ENCODE measurements at places on chromosomes 6 and 20.

- DNase-seq = no peak
Measured at GRCh38 chr6:27441001-27441400, 31.9 kb downstream of the ZNF184 start.

GRCh38 chr20:17460119-17460518 lies 71.1 kb downstream of the BFSP1 start:
- DNase-seq = no peak

- DNase-seq = no peak
Measured at GRCh38 chr20:21147593-21147992, 21.7 kb downstream of the KIZ start.

GRCh38 chr6:111918825-111919224 lies 45.6 kb upstream of the FYN start:
- DNase-seq = no peak

DNA sequence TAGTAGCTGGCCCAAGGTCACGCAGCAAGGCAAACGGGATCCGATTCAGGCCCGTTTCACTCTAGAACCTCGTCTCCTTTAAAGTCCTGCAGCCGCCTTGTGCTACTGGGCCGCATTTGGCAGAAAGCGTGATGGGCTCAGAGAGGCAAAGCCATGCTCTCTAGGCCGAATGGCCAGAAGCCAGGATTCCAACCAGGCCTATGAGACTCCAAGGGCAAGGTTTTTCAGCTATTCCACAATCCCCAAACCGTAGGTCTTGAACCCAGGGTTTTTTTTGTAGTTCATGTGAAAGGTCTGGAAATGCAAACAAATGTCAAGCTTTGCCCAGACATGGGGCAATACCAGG lies 174.1 kb downstream of the PREX1 start:
- no peak for DNase-seq

- no peak for DNase-seq
Measured at GRCh38 chr6:119917186-119917585, 567.6 kb upstream of the MAN1A1 start.

DNA sequence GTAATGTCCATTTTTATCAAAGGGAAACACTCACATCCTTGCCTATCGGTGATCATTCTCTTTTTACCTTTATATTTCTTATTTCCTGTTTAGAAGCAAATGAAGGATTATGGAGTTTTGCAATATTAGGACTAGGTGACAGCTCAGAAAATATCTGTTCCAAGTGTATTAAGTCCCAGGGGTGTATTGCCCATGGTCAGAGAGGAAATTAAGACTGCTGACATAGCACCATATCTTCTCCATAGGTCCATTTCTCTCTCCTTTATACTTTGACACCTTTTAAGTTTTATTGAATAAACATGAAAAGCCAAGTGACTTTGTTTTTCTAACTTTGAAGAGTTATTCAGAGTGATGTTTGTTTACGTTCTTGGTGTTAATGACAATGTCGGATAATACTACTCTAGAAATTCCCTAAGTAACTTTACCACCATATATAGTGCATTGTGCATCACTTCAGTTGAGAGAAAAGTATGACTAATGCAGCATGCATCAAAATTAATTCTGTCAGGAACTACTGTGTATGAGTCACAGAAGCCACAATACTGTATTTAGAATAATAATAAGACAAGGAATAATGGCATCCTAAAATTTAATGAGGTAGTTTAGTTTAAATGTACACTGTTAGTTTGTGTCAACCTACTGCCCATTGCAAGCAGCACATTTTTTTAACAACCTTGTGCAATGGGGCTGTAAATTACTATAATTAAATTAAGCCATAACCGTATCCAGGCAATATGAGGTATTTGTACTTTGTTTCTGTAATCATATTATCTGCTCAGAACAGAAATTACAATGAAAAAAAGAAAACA lies 474.4 kb upstream of the RNF217 start:
- DNase-seq = no peak

DNA sequence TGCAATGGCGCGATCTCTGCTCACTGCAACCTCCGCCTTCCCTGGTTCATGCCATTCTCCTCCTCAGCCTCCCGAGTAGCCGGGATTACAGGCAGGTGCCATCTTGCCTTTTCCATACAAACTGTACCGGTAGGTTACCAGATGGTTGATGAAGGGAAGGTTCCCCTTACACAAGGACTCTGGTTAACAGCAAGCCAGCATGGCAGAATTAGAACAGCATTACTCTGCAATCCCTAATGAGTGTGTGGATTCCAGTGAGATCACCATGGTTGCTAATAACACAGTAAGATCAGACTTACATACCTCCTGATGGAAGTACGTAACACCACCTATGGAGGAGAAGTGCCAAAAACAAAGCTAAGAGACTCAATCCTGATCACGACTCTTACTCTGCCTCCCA lies 51.7 kb downstream of the TTI1 start:
- no peak for DNase-seq

- no peak for DNase-seq
Measured at GRCh38 chr6:44042989-44043478, 84.2 kb downstream of the MRPL14 start.

- no peak for DNase-seq
Measured at GRCh38 chr20:38970302-38970701, 8.2 kb downstream of the DHX35 start.

DNA sequence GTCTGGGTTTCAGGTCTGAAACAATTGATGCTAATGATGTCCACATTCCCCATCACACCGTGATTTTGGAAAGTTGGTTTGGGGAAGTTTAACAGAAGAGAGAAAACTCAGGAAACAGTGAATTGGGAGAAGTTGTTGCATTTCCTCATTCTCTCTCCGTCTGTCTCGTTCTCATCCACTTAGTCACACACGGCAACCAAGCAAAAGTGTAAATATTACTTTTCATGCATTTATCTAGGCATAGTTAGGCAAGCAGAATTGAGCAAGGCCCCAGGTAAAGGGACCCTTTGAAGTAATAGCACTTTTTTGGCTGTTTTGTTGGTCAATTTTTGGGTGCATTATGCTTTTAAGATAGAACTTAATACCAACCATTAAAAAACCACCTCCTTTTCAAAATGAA lies 137.0 kb upstream of the SULF2 start:
- no peak for DNase-seq

DNA sequence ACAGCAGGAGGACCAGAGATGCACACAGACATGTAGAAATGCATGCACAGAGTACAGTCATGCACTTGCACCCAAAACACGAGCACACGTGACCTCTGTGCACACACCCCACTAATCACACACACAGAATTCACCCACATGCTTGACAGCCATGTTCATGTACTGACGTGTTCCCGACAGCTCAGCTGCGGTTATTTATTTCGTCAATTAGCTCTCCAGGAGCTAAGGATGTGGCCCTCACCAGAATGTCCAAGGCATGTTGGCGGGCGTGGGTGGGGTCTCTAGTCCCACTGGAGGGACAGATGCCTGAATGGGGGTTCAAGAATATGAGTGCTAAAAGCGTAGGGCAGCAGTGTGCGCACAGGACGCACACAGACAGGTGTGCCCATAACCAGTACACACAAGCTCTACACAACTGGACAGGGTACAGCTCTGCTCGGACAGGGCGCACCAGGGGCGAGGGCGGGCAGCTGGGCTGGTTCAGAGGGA lies 571 bp upstream of the PRPF6 start:
- no peak for DNase-seq

DNA sequence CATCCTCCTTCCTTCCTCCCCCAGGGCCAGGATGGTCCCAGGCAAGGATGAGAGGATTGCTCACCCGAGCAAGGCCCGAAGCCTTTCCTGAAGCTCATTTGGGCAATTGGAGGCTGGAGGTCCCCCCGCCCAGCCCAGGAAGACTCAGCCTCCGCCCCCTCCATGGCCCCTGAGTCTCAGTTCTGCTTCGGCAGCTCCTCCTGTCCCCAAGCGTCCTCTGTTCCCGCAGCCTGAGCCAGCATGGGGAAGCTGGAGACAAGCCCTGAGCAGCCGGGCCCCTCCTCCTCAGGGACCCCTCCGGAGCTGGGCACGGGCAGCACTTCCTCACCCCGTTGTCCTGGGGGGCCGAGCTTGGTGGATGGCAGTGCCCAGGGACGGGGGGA lies 26.0 kb downstream of the SLC17A9 start:
- DNase-seq = no peak

GRCh38 chr20:5908981-5909380 lies 41.4 kb downstream of the TRMT6 start:
- DNase-seq = no peak

GRCh38 chr6:71333697-71334096 lies 45.1 kb downstream of the OGFRL1 start:
- DNase-seq = no peak

DNA sequence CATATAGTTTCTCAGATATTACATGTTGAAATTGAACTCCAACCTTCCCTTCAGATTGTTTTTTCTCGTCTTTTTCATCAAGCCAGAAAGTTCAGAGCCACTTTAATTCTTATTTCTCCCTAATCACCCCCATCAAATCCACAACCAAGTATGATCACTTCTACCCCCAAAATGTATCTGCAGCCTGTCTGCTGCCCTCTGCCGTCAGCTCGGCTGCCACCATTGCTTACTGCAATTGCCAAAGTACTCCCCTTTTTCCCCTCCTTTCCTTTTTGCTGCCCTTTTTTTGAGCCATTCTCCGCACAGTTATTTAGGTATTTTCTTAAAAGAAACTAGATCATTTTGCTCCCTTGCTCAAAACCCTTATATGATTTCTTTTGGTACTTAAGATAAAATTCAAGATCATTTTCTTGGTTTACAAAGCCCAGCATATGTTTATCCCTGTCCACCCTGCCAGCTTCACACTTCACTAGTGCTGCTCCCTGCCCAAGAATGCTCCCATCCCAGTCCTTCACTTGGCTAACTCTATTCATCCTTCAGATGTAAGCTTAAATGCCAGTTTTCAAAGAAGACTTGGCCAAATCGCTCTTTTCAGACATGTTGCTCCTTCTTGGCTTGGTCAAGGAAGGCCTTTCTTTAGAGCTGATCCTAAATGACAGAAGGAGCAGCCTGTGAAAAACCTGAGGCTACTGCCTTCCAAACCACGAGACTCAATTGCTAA lies 63.7 kb downstream of the SH3BGRL2 start:
- DNase-seq = no peak

DNA sequence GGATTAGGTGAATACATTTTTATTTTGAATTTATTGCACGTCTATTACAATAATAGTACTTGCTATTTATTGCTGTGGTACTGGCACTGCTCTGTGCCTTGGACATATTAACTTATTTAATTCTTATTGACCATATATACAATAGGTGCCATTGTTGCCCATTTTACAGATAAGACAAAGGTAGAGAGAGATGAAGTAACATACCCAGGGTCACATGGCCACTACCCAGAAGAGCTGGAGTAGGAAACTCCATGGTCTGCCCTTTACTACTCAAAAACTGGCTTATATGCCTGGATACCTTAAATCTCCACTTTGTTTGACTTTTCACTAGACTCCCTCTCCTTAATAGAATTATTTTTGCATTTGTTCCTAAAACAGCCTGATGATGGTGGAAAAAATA lies 67.5 kb downstream of the ADGRG6 start:
- no peak for DNase-seq

DNA sequence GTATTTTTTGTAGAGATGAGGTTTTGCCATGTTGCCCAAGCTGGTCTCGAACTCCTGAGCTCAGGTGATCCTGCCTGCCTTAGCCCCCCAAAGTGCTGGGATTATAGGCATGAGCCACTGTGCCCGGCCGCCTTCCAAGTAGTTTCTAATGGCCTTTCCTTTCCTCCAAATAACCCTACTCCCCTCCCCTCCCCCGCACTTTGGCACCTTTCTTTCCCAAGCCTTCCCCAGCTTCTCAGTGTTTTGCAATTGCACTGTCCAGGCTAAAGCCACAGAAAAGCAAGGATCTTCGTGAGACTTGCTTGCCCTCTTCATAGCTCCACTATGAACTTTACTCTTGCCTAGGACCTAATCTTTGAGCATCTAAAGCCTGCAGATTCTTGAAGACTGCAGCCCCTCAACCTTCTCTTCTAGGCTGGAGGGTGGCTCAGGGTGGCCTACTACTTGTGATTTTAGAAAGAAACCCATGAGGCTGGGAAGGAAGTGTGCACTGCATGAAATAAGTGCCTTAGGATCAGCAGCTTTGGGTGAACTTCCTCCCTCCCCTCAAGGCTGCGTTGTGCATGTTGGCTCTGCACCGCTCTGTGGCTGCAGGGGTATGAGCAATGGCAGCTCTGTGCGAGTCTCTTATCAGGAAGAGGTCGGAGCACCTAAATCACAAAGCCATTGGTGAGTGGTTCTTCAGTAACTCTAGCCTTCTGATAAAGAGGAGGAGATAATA lies 152.4 kb upstream of the SNX9 start:
- DNase-seq = no peak

- no peak for DNase-seq
Measured at GRCh38 chr6:161444464-161444863, 170.6 kb upstream of the AGPAT4 start.

DNA sequence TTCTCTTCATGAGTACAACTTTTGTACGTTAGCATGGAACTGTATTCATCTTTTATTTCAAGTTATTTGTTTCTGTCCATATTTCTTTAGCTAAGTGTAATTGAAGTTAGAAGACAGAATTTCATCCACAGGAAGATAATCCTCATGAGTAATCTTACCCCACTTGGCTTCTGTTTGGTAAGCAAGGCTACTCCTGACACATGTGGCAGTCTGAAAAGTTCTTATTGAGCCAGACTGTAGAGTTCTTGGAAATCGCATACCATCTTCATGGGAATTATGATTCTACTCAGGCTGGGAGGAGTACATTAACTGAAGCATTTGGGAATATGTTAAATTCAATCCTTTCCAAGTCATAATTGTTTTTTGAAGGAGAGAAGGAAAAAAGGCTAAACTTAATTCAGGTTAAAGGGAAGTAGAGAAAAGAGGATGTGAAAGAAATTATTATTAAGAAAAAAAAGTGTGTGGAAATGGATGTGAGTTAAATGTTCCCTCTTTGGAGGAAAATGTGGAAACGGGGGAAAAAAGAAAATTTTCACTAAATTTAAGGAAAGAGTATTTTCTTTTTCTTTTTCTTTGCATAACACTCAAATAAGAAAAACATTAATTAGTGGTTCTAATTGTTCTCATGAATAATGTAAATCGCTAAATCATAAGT lies 41.5 kb upstream of the TENT5A start:
- no peak for DNase-seq

DNA sequence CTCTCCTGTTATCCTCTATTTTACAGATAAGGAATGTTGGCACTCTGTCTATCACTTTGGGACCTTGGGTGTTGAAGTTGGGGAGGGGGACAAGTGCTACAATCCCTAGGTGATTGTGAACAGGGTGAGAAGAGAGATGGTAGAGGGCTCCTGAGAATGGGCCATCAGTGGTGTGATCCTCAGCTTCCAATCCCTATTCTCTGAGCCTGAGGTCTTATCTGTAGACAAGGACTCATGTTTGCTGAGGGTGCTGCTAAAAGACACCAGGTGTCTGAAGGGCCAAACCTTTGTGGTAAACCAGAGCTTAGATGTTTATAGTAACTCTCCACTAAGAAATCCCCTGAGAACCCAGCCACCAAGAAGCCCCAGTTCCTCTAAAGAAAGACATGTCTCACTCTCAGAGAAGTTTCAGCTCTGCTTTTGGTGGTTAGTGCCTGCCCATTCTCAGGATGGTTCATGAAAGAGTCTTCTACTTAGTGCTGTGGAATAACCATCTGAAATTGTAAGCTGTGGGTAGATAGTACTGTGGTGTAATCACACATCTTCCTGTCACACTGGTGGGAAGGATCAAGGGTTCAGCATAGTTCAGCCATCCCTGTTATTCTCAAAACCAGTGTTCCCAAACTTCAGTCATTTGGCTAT lies 58.2 kb upstream of the IL20RA start:
- DNase-seq = no peak

Data from brain pericyte (primary cell).